ENCODE measurements at places on chromosomes 7 and 10. TPM values are rescaled to one million over a fixed set of nuclear protein-coding genes. Genes with fewer than 3 reads are reported as not detected.

- peak; percentile 69 for DNase-seq
Measured at GRCh38 chr10:13701157-13701919, 114.6 kb downstream of the PRPF18 start.

DNA sequence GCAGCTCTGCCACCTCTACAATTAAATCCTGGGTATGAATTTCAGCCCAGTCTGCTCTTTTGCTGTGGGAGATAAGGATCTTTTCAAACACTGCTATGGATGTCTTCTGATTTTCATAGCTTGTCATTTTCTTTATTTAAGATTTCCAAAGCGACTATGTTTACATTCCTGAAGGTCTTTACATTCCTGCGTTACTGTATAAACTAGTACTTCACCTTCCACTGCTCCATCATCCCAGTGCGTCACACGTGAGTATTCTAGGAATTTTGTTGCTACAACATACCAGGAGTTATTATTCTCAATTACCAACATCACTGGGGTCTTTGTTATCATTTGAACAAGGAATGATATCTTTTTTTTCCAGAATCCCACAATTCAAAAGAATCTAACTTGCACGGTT lies 944.7 kb downstream of the SORCS3 start:
- no peak for DNase-seq

DNA sequence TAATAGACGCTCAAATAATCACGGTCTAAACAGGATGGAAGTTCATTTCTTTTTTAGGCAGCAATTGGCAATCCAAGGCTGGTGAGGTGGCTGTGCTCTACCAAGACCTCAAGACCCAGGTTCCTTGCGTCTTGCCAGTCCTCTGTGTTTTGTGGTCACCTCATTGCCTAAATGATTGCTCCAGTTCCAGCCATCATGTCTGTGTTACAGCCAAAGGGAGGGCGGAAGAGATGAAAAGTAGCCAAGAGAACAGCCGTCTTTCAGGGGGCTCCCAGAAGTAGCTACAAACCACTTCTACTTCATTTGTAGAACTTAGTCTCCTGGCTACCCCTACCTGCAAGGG lies 19.2 kb upstream of the C10orf67 start:
- no peak for DNase-seq

GRCh38 chr7:139180700-139181311 lies 50.2 kb upstream of the UBN2 start:
- DNase-seq: no peak

GRCh38 chr10:100355086-100355485 lies 8.1 kb downstream of the SCD start:
- DNase-seq: no peak

DNA sequence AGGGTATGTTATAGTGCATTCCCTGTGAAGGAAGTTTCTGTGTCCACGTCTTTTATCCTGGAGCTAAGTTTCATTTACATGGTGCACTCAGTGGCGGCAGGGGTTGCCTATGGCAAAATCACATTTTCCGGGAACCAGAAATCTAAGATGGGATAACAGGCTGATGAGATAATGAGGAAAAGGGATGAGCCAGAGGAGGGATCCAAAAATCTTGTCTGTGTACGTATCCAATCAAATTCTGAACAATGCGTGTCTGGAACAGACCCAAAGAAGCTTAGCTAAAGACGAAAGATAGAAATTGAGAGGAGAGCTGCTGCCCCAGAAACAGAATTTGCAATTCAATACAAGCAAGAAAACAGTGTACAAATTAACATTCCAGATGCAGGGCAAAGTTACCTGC lies 16.1 kb downstream of the LANCL2 start:
- no peak for DNase-seq

- no peak for DNase-seq
Measured at GRCh38 chr7:21959387-21959776, 13.7 kb upstream of the CDCA7L start.

GRCh38 chr7:33191340-33191739 lies 62.0 kb downstream of the BBS9 start:
- no peak for DNase-seq

DNA sequence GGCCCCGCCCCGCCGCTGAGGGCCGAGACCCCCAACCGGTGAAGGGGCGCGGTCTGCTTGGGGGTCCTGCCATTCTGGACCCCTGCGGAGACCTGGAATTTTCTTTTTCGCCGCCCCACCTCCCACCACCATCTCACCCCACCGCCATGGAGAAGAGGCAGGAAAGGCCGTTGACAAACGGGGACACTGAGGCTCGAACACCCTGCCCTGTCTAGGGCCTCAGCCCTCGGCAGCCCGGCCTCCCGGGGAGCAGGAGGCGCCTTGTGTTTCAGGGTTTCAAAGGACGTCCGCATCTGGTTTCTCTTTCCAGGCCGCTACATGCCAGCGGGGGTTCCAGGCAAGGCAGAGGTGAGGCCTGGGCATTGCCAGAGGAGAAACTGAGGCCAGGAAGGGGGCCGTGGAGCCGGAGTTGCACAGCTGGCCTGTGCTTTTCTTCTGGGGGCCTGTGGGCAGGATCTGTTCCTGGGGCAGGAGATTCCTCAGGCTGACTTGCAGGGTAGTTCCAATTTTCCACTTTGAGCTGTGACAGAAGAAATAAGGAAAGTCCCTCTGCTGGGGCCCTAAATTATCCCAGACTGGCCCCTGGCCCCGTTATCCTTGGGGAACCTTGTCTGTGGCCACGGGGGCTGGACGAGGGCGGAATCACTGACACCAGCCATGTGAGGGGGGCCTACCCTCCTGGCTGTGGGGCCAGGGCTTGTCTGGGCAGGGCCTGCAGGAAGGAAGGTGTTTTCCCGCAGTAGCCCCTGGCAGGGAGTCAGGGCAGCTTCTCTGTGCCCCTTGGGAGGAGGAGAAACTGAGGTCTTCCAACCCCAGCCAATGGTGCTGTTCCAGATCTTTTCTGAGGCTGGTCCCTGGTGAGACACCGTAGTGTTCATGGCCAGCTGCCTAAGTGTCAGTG lies 900 bp upstream of the MICALL2 start:
- DNase-seq: peak; percentile 65

DNA sequence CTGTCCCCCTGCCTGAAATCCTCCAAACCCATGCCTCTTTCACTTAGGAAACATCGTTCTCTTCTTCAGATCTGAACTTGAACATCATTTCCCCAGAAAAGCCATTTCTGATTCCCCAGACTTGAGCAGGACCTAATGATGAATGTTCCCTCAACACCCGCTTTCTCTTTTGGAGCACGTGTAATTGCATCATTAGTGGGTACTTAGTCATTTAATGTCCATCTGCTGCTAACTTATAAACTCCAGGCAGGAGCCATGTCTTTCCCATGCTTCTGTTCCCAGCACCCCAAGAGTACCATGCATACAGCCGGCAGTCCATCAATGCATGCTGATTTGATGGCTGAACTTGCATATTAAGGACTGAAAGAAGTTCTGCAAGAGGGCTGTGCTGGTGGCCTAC lies 36.5 kb upstream of the ECHDC3 start:
- DNase-seq: no peak

DNA sequence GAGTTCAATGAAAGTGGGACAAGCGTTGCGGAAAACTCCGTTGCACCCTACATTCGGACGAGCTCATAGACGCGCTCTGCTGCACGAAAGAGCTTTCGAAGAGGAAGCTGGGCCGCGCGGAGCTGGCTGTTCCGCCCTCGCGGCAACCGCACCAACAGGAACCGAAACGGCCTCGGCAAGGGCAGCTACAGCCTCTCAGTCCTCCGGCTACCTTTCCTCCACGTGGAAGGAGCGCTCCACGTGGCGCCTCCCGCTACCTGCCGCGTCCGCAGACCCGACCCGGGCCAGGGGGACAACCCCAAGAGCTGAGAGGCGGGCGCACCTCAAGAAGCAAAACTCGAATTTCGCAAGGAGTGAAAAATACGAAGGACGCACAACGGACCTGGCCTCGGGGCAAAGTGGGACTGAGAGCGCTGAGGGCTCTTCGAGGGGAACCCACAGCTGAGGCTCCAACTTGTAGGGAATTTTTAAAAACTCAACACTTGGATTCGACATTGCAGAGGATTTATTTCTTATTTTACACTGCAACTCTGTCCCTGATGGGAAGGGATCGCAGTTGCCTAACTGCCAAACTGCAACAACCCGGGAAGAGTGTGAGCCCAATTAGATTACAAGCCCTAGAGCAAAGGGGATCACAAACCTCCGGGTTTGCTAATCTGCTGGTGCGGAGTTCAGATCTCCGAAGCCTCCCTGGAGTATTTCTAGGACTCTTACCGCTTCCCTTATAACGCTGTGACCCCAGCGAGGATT lies 1.4 kb downstream of the HPSE2 start:
- DNase-seq: no peak

DNA sequence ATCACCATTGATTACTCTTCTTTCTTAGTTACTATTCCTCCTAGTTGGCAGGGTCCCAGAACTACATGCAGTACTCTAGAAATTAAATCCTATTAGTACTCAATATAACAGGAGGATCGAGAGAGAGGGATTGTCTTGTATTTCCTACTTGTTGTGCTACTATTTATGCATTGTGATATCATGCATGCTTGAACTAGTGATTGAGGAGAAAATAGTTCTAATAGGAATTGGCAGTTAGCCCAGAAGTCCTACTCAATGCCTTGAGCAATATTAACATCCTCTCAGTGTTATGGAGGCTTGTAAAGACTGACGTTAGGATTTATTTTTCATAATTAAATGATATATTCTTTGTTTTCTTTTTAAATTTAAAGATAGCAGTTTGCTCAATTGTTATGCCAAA lies 67.4 kb downstream of the FOXP2 start:
- DNase-seq: no peak

DNA sequence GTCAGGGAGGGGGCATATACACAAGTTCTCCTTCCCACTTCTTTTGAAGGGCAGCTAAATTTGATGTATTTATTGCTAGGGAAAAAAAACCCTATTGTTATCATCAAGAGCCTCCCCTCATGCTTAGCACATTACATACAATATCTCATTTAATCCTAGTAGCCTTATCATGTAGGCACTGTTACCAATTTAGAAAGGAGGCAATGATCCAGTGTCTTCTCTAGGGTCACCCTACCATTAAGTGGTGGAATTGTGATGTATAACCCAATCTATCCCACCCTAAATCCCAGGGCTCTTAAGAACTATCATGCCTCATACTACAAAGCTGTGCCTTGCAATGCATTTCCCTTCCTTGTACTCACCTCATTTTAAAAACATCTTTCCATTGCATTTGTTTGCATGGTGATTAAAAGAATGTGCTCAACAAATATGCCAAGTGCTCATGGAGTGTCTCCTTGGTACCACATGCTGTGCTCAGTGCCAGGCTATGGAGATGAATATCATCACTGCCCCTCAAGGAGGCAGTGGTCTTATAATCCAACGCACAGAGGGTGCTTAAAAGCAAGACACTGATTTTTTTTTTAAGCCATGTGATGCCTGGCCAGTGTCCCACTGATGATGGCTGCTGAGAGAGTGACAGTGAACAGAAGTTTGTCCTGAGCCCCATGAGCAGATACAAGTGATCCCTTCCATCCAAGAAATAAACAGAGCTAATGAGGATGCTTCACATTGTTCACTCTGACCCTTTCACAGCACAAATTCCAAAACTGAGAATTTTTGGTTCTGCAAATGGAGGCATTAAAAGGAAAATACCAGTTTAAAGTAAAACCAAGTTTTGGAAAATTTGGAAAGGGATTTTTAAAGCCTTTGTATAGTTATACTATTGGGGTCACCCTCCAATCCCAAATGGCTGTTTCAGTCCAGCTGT lies 98.2 kb downstream of the SORBS1 start:
- DNase-seq: no peak

DNA sequence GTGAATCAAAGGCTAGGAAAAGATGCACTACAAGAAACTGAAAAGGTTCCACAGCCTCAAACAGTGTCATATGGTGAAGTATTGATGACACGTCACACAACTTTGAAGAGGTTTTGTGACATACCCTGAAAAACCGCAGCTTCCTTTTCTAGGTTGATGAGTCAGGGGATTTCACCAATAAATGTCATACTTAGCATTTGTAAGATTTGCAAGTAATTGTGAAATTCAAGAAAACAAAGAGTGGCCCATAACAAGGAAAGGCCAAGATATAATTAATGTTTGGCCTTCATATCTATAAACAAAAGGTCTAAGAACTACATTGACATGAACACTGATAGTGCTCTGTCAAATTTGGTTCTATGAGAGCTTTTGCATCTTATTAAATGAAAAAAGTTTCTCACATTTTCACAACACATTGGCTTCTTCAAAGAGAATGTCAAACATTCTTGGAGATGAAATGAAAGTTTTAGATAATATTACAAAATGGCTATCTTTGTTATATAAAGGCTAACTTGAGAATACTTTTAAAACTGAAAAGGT lies 62.0 kb upstream of the NAMPT start:
- no peak for DNase-seq

MRC1 gene
- 47.0 TPM for total RNA-seq

ZNF438 gene
- total RNA-seq: 2.3 TPM
